ENCODE measurements at places on chromosomes 12 and 14. TPM values are rescaled to one million over a fixed set of nuclear protein-coding genes. Genes with fewer than 3 reads are reported as not detected.
A peak's percentile ranks its signal among the peaks of the same experiment; 100 is the strongest.

DNA sequence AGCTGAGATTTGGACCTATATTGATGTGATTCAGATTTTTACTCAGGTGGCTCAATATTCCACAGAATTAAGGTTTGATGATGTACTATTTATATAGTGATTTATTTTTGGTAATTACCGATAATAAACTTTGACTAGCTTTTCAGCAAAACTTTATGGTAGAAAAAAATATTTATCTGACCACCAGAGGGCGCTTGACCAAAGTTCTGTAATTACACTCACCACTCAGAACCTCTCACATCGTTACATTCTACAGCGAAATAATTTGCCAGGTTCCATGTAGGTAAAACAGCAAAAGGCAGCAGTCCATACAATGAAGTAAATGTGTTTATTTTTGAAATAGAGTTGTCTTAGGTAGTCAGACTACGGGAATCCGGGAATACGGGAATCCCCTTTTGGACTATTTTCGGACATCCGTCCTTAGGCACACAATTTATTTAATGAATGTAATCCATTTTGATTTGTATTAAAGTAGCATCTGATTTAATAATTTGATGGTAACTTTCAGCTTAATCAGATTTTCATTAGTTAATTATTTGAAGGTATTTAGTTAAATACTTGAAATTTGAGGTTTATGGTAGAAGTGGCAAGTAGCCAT, 143.0 kb upstream of the DDHD1 start:
- no peaks in the 10 kb centered on the region for H3K36me3 ChIP-seq

- peaks cover 42% of the 10 kb centered on the region for H3K4me1 ChIP-seq
- H3K4me3 ChIP-seq: no peak overlapping the region
- peak overlapping the region; percentile 69 for H3K27ac ChIP-seq
- no peaks in the 10 kb centered on the region for H3K36me3 ChIP-seq
- no peak for DNase-seq
- no peaks in the 10 kb centered on the region for H3K27me3 ChIP-seq
These were observed 68.1 kb downstream of the TTC9 start for GRCh38 chr14:70709726-70710382.

The CD27 gene
- total RNA-seq: 0.28 TPM

- H3K4me3 ChIP-seq: no peak overlapping the region
- H3K27ac ChIP-seq: no peak overlapping the region
- peaks cover 55% of the 10 kb centered on the region for H3K36me3 ChIP-seq
- H3K4me1 ChIP-seq: no peaks in the 10 kb centered on the region
These were observed 10.9 kb downstream of the KMT2D start for GRCh38 chr12:49049566-49050224.

All from H1 (cell line).